SJCRH30 (cell line): ENCODE measurements at places on chromosomes 2 and 18.

DNA sequence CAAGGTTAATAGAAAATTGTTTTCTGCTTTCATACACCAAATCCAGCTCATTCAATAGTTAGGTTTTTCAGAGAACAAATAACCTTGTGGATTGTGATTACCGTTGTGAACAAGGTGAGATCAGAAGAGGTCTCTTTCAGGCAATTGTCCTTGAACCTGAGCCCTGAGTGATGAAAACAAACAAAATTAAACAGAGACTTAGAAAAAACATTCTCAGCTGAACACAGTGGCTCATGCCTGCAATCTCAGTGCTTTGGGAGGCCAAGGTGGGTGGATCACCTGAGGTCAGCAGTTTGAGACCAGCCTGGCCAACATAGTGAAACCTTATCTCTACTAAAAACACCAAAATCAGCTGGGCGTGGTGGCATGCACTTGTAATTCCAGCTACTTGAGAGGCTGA, 68.1 kb downstream of the HNMT start:
- DNase-seq: no peak

DNA sequence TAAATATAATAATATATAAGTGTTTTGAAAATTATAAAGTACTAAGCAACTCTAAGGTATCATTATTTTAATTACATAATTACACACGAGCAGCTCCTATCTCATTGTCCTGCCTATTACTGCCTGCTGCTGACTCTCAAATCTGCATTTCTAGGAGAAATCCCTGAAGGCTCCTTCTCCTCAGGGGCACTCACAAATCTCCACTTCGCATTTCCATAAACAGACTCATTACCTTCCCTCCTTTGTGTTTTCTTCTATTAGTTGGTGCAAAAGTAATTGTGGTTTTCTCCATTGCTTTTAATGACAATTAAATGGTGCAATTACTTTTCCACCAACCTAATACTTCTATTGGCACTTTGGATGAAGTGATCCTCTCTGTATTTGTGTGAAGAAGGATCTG, 135.0 kb upstream of the HNMT start:
- DNase-seq: no peak

DNA sequence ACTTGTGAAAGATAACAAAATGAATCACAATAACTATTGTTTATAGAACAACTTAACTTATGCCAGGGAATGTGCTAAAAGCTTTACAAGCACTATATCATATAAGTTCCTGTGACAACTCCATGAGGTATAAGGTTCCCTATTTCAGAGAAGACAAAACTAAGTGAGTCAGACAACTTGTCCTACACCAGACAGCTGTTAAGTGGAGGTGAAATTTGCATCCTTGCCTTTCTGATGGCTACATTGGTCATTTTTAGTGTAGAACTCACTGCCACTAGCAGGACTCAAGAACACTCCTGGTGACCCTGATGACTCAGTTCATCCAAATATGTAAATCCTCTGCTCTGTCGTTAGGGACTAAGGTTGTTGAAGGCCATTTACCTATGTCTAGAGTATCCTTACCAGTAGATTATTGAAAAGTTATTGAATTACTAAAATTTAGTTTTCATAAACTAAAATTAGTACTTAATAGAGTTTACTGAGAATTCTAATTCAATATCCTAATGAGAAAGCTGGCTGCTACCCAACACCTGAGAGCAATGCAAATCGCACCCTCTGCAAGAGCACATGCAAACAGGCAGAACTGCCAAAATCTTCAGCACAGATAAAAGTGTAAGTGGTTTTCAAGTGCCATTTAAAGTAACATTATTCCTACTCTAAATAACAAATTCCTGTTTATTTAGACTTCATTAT, 636.2 kb downstream of the NRXN1 start:
- DNase-seq: no peak

- no peak for DNase-seq
These were observed 20.8 kb downstream of the RASGRP3 start for GRCh38 chr2:33497221-33497650.

- no peak for DNase-seq
These were observed 202.5 kb upstream of the RBMS1 start for GRCh38 chr2:160696087-160696452.

DNA sequence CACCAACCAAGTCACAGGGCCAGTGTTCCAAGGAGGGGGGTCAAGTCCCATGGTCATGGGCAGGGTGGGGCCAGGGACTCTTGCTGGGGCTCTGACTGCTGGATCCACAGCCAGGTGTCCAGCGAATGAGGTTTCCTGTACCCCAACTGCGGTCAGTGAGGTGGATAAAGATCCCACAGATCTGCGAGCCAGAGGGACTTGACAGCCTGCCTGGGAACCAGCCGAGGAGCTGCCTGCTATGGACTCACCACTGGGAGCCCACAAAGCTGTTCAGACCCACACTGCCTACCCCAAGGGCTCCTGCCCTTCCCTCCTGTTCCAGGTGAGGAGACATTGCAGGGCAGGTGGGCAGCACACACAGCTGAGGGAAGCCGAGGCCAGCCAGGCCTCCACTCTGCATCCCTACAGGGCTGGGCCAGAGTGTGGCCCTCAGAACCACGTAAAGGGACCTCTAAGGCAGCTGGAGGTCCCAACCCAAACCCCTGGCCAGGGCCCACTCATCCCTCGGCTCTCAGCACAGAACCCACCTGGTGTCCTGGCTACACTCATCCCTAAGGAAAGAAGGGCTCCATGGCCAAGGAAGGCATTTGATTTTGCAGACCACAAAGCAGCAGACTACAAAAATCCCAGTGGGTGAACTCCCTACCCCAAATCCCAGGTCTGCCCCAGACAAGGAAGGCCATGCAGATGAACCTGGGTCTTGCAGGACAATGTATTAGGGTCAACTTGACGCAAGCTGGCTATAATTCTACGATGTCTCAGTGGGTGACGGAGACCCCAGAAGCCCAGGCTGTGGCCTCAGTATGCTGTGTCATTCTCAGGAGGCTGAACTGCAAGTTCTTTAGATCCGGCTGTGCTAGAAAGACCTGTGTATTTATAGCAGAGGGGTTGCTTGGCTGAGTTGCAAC, 209.2 kb downstream of the MGAT5 start:
- DNase-seq: no peak
